ENCODE measurements at places on chromosomes 6 and 20.

- H3K27me3 ChIP-seq: no peaks in the 10 kb centered on the region
- no peak overlapping the region for H3K4me3 ChIP-seq
- H3K4me1 ChIP-seq: peaks cover 57% of the 10 kb centered on the region
- H3K27ac ChIP-seq: no peak overlapping the region
- H3K36me3 ChIP-seq: no peaks in the 10 kb centered on the region
Observed at GRCh38 chr20:57479196-57479595, 45.7 kb downstream of the CTCFL start.

DNA sequence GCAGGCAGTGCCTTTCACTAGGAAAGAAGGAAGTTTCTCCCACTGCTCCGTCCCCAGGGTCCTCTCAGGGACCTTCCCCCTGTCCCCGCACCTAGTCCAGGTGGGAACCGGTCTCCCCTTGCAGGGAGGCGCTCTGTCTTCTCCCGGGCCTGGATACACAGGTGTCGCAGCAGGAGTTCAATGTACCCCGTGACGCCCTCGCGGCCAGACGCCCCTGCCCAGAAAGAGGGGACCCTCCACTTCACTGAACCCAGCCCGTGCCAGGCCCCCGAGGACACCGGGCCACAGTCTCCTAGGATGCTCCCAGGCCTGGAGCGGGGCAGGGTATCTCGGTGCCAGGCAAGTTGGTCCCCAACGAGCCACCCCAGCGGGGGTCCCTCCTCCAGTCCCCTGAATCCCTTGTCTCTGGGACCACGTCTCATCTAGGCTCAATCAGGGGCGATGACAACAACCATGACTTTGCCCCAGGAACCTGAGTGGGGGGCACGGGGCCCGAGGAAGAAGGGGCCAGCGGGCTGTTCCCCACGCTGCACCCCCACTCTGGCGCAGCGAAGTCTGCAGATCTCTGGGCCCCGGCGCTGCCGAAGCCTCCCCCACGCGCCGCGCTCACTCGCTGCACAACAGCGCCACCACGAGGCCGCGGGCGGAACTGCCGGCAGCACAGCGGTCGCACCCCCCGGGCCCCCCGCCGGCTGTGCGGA is 103.0 kb downstream of the EDN3 start:
- H3K4me3 ChIP-seq: peak overlapping the region; percentile 23
- no peak overlapping the region for H3K27ac ChIP-seq
- H3K36me3 ChIP-seq: no peaks in the 10 kb centered on the region
- peaks cover 46% of the 10 kb centered on the region for H3K27me3 ChIP-seq
- peaks cover 9% of the 10 kb centered on the region for H3K4me1 ChIP-seq

DNA sequence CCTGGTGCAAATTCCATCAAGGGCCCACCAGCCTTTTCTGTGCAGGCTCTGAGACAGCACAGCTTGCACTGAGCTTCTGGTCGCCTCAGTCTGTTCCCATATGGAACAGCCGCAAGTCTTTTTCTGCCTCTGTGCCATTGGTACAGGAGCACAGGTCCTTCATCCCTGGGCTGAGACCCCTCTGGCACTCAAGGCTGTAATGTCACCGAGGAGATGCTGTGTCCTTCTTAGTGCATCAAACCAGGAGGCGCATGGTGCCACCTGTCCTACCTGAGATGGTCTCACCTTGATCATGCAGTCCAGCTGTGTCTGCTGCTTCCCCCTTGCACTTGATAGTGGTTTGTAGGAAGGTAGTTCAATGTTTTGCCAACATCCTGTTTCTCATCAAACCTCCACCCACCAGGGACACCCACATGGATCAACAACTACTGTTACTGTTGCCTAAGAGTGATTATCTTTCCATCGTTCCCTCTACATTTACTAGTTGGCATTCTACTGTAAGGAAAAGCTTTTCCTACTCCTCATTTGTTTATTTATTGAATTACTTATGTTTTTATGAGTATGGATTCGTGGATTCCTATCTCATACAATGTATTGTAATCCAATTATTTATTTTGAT is 29.0 kb downstream of the FAM50B start:
- H3K27me3 ChIP-seq: no peaks in the 10 kb centered on the region
- H3K4me3 ChIP-seq: no peak overlapping the region
- H3K27ac ChIP-seq: no peak overlapping the region
- no peaks in the 10 kb centered on the region for H3K36me3 ChIP-seq
- DNase-seq: no peak

DNA sequence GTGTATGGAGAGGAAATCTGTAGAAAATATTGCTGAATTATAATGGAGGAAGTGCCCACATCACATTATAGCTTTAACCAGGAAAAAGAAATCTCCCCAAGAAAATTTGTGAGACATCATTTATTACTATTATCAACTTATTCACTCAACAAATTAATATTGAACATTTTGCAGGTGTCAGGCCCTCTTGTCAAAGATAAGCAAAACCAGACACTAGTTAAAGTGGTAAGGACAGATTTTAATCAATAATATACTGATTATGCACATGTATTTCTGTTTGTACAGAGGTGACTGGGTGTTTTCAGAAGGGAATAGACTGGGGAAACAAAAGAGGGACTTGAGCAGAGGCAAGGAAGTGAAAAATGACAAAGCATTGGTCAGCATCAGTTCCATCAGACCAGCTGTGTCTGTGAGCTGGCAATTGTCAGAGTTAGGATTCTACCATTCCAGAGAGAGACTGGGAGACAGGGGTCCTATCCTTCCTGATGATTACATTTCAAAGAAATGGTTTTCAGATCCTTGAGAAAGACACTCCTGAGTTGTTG is 519.2 kb downstream of the UTRN start:
- H3K4me3 ChIP-seq: no peak overlapping the region
- no peak for DNase-seq
- no peak overlapping the region for H3K27ac ChIP-seq
- H3K4me1 ChIP-seq: no peaks in the 10 kb centered on the region
